ENCODE measurements at places on chromosomes 16 and 17.
A peak's percentile ranks its signal among the peaks of the same experiment; 100 is the strongest.

GRCh38 chr16:29898804-29899515, 390 bp downstream of the SEZ6L2 start:
- DNase-seq = no peak

DNA sequence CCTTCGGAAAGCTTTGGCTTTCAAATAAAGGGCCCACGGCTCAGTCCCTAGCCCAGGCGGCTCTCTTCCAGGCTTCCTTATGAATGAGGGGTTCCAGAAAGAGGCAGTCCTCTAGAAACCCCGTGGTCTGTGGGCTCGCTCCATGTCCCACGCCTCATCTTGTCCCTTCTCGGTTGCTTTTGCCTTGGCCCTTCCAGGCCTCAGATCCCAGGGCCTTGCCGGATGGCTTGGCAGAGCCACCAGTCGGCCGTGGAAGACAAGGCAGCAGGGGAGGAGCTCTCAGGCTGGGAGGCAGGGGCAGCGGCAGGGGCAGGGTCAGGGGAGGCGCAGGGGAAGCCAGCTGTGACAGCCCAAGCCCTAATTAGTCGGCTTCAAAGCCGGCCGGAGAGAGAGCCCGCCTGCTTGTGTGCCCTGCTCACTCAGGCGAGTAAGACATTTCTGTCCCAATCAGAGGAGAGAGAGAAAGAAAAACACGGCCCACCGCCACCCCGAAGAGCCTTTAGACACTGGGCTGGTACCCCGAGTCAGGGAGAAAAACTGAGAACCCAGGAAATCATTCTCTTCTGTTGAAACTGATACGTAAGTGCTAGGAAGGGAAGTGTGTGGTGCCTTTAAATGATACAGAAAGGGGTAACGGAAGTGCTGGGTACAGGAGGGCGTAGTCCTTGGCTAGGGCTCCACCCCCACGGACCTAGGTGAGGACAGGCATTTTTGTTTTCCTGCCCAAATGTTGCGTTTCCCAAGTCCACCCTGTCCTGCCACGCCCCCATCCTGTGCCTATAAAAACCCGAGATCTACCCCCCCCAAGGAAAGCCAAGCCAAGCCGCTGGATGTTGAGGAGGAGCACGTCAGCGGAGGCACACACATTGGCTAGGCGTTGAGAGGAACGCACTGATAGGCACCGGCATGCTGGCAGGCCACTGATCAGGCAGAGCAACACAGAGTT, 27.8 kb upstream of the MEIOC start:
- DNase-seq = peak; percentile 37

DNA sequence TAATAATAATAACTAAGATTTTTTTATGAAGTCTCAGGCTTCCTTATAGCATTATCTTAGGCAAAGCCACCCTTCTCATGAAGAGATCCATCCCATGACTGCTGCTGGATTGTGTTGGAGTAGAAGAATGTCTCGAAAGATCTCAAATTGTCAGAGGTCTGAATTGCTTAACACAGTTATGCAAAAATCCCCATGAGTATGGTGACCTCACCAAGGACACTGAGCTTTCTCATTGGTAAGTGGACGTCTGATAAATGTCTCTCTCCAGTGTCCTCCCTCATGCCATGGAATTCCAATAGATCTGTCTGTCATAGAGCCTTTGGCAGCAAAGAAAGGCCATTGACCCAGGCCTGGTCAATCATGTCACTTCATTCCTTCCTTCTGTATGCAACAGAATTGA, 264.5 kb downstream of the CDH11 start:
- DNase-seq = no peak

DNA sequence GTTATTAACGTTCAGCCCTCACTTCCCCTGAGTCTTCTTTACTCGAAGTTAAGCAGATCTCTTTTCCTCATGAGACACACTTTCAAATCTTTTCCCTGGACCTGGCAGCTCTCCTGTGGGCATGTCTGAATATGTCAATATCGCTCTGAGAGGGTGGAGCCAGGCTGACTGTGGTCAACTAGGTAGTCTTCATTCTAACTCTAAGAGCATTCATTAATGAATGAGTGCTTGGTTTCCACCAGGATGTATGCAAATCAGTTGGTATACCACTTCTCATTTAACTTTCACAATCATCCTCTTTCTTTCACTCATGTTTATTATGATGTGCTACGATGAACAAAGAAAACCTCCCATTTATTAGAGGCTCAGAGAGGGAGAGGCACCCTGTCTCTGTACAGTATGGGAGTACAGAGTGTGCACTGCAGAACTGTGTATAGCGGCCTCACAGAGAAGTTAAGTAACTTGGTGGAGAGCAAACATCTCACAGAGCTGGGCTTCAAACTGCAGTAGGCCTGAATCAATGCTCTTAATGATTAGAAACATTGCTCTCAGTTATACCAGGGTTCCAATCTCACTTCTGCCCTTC, 39.9 kb downstream of the OTOA start:
- no peak for DNase-seq

- DNase-seq = no peak
These were observed 4.2 kb downstream of the PLD6 start for GRCh38 chr17:17201907-17202306.

DNA sequence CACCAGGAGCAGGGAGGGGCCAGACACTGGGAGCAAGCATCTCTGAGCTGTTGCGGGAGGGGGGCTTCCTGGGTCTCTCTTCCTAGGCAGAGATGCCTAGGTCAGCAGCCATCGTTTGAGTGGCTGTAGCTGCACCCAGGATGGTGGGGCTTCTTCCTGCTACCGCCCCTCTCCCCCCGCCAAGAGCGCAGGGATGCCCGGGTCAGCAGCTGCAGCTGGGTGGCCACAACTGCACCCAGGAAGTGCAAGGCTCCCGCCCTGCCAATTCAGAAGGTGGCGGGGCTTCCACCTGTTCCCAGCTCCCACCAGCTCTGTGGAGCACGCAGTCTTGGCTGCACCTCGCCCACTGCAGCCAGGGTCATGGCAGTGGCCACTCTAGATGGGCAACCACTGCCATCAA, 47.8 kb downstream of the ESRP2 start:
- no peak for DNase-seq

DNA sequence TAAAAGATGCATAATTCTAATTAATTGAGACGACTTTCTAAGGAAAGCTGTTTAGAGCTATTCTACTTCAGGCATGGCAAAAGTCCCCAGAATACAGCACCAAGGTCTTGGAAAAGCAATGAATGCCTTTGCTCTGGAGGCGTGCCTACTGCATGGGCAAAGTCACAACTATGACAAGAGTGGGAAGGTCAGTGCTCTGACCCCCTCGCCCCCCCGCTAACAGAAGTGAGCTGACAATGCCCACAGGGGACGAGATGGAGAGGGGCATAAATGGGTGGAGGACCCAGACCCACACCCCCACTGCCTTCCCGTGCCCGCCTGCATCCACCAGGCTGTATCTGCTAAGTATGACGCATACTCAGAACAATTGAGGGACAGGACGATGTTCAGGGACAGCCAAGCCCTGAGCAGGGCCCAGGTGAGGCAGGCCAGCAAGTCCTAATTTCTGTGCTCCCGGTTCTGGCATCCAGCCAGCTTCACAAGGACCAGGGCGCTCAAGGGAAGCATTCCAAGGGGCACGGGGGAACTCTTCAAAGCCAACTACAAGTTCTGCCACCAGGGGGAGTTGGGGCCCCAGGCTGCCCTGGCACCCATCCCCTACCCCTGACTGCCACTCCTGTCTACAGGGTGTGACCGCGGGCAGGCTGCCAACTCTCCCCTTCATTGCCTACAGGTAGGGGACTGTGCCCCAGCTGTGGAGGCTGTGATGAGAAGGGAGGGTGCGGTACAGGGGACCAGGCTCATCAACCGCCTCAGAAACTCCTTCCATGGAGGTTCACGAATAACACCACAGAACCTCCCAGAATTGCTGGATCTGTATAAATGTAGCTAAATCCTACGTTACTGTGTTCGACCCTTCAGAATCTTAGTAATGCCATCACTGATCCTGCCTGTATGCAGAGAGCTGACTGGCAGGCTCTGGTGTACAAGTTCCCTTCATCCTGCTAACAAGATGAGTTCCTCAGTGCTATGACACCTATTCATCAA, 20.8 kb downstream of the NPRL3 start:
- peak; percentile 61 for DNase-seq

- no peak for DNase-seq
These were observed 6.2 kb downstream of the NEK8 start for GRCh38 chr17:28734712-28735241.

DNA sequence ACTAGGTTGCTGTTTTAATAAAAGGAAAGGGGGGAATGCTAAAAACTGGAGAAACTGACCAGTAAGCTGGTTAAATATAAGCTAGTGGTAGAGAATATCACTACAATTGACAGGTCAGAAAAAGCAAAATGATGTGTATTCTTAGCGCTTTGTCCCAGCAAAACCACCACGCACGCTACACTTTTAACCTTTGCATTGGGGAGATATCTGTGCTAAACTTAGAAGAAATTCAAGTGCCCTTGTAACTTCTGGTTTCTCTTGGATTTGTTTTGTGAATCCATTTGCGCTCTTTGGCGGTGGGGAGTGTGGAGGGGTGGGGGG, 1.4 kb downstream of the GAN start:
- DNase-seq = no peak

DNA sequence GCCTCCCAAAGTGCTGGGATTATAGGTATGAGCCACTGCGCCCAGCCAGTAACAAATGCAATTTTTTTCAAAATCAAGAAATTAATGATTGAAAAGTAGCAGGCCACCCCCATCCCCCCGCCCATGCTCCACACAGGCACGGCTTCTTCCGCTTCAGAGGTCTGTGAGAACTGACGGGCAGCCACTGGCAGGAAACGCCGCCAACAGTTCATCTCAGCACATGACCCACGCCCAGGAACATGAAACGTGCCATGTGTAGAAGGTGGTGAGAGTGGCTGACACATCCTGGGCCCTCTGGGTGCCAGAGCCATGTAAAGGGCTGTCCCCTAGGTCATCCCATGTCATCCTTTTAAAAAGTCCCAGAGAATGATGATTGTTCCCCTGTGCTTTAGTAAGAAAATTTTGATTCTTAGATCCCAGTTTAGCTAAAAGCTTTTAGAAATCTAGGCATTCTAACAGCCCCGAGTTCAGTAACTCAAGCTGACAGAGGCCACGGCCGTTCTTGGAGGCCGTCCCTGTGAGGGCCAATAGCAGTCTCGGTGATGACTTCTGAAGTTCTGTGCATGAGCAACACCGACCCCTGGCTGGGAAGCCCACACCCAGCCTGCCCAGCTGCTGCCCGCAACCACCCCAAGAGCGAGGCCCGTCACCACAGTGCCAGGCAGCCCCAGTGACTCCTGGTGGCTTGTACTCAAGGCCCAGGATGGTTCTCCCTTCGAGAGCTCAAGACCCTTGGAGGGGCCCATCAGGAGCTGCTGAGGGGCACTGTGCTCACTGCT, 52.1 kb downstream of the KLHDC4 start:
- DNase-seq = no peak

- no peak for DNase-seq
These were observed 29.2 kb downstream of the SNX20 start for GRCh38 chr16:50651835-50652438.

DNA sequence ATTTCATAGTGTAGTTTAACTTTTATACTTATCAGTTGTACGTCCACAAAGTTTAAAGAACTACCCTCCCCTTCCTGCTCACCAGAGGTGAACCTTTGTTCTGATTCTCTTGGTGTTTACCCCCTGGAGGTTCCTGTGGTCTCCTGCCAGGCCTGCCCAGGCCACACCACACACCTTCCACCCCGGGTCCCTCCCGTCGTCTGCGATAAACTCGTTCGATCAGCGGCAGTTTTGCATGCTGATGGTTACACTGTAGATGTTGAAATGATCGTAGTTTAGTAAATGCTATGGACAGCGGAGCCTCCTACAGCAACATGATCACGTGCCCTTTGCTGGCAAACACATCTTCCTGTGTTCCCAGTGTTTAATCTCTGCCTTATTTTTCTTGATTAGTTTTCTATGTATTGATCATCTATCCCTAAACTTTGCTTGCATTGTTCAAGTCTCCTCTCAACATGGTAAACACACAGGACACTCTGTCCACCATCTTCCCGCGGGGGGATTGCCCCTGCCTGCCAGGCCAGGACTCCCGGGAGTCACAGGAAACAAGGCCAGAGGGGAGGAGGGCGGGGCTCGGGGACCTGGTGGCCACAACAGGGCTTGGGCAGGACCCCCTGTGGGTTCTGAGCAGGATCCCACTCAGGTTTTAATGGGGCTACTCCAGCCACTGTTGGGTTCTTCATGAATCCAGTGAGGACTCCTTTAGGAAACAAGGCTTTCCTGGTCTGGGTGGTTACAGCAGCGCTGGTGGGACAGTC, 2.8 kb upstream of the ACSF3 start:
- no peak for DNase-seq

DNA sequence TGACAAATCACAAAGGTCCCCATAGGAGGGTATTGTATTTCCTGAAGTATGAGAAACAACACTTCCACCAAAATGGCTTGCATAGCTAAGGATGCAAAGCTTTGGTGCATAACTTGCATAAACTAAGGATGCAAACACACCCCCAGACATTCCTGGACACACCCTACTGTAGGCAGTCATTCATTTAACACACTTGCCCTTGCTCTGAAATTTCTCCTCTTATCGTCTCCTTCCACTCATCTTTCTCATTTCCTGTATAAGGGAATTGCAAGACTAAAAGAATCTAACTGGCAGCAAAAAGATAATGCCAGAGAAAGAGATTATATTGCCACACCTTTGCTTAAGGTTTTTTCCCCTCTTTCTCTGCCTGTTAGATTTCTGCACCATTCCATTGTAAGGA, 28.3 kb downstream of the CHD9 start:
- no peak for DNase-seq

GRCh38 chr17:41907185-41907556, 11.6 kb downstream of the ACLY start:
- DNase-seq = no peak

DNA sequence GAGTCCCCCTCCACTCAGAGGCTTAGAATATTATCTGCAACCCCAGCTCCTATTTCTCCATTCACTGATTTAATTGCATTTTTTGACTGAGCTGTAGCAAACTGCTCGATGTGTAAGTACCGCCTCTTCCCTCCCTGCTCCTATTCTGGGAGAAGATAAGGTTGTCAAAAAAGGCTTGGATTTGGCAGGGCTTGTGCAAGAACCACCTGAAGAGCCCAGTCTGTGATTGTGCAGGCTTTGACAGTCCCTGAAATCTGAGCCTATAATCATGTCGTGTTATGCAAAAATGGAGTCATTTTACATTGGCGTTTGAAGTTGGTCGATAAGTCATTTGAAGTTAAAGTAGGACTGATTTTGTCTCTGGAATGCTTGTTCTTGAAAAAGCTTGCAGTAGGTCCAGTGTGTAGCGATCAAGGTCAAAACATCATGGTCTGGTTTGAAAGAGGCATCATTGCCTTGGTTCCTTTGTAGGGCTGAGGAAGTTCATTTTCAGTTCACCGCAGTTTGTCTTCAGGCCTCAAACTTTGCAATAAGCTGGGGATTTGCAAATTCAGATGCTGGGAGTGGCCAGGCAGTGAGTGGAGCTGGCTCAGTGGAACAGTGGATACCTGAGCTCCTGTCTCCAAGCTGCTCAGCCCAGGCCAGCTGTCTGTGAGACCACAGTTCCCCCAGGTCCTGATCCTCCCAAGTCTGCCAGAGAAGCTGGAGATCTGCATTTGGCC, 68.8 kb downstream of the KATNIP start:
- DNase-seq = no peak

- no peak for DNase-seq
These were observed 7.8 kb downstream of the MLYCD start for GRCh38 chr16:83906683-83907082.

Measured in iPS DF 6.9 (cell line).